ENCODE measurements at places on chromosomes 13 and 19.

GRCh38 chr13:19362946-19363510 is 181.4 kb upstream of the TUBA3C start:
- no peak for DNase-seq

DNA sequence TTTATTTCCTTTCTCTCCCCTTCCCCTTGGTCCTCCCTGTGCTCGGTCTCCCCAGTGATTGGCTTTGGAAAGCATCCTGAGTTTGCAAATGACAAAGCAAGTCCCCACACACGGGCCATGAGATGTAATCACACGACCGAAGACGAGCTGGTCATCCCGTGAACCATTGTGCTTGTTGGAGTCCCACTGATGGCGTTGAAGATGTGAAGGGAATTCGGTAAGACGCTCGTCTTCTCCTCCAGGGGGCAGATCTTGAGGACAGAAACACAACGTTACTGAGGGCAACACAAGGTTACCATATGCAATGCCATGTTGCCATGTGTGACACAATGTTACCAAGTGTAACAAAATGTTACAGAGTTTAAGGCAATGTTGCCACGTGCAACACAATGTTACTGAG is 42.0 kb upstream of the SLC15A1 start:
- DNase-seq, result no peak

DNA sequence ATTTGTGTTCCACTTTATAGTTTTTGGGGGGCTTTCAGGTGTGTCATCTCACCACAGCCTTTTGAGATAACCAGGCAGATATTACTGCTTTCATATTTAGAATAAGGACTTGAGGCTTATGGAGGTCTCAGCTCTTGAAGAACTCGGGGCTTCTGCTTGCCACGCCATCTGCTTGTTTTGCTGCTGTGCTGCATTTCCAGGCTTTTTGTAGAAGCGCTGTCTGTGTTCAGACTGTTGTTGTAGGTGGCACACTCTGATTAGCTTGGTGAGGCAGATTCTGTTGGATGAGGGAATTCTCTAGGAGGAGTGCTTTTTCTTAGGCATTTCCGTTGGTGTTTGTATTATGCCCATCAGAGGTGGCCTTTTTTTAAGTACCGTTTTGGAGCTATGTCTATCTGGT is 57.2 kb downstream of the WASF3 start:
- no peak for DNase-seq

- DNase-seq, result no peak
Observed at GRCh38 chr13:91292630-91293221, 54.8 kb upstream of the MIR17HG start.

DNA sequence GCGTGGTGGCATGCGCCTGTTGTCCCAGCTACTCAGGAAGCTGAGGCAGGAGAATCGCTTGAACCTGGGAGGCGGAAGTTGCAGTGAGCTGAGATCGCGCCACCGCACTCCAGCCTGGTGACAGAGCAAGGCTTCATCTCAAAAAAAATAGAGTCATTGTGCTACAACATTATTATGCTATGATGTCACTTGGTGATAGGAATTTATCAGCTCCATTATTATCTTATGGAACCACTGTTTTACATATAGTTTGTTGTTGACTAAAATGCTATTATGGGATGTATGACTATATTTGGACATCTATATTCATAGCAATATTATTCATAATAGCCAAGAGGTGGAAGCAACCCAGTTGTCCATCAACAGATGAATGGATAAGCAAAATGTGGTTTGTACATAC is 26.4 kb upstream of the SLC7A1 start:
- DNase-seq, result no peak

- no peak for DNase-seq
Observed at GRCh38 chr13:36084131-36084530, 47.1 kb downstream of the DCLK1 start.

- no peak for DNase-seq
Observed at GRCh38 chr19:35592226-35592625, 6.3 kb downstream of the PMIS2 start.

DNA sequence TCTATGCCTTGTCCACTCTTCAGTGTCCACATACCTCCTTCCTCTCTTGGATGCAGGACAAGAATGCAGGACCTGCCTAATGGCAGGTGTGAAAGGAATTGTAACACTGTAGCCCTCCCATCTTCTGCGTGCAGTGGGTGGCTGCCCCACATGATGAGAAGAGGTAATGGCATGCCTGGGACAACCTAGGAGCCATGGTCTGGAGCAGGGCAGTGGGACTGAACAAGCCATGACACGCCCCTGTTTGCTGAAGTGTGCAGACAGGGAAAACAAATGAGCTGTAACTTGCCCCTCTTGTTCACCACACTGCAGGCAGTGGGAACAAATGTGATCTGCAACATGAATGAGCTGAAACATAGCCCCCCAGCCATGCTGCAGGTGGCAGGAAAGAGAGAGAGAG is 192.2 kb downstream of the PCDH17 start:
- DNase-seq, result no peak

GRCh38 chr13:50709058-50709457 is 134.4 kb downstream of the DLEU7 start:
- no peak for DNase-seq

- DNase-seq, result peak; percentile 28
Observed at GRCh38 chr13:112968910-112969691, at the start of gene MCF2L. Gene MCF2L, plus strand, starts transcription at chr13:112969214. Its CDS starts 166 bp downstream, at chr13:112969380.

- DNase-seq, result no peak
Observed at GRCh38 chr19:48403606-48404005, 10.1 kb downstream of the GRIN2D start.

DNA sequence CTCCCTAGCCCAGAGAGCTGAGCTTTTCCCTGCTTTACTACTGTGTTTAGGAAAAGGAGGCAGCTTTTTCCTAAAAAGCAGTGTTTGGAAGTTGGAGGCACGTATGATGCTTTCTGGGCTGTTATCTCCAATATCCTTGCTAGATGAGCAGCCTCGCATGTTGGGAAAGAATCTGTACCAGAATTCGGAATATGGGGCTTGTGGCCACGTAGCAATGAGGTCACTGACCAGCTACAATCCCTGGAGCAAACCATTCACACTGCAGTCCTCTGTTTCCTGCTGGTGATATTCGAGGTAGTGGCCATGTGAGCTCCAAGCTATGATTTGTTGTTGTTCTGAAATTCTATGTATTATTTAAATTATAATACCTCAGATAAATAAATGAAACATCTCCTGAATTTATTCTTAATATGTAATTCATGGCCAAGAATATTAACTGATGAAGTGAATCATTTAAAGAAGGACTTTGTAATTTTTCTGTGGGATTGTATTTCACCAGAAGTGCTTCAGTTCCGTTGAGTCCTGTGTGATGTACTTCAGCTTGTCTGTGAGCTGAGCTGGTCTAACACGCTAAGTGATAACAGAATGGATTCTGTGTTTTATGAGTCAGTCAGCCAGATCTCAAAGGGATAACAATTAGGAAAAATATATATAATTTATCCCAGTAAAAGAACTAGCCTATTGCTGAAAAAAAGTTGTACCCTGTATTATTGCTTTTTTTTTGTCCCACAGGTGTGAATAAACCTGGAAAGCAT is 319.5 kb downstream of the SHISA2 start:
- DNase-seq, result no peak

GRCh38 chr19:10651851-10652250 is 2.3 kb upstream of the ILF3 start:
- DNase-seq, result no peak

- no peak for DNase-seq
Observed at GRCh38 chr13:25085125-25085742, 10.7 kb upstream of the PABPC3 start.

DNA sequence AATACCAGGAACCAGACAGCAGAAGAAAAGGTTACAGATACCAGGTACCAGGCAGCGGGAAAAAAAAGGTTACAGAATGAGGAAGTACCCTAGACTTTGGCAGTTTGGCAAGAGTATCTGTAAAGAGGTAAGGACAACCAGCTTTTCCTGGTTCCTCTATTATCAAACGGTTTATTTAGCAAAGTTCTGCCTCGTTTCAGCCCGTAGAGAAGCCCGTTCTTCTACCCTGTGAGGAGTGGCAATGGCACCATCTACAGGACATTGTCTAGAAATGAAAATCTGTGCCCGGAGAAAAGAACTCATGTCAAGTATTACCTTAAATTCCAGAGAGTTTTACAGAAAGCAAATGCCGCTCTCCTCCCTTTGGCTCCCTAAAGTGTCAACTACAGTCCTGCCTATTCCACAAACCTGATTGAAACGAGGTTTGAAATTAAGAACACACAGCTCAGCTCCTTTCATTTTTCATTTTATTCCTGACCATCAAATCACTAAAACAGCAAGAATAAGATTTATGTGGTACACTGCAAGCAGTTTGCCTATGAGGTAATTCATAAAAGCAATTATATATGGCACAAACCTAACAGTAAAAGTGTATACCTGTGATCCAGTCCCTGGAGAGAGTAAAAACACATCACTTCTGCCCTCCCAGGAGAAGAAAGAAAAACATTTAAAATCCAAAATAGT is 226.3 kb downstream of the SLC7A1 start:
- no peak for DNase-seq

GRCh38 chr13:71851498-71852409 is 15.2 kb downstream of the DACH1 start:
- DNase-seq, result no peak

- no peak for DNase-seq
Observed at GRCh38 chr13:54536112-54536511, 1507.5 kb downstream of the OLFM4 start.

GRCh38 chr19:51250786-51251467 is at the start of gene SIGLECL1:
Gene SIGLECL1, plus strand, starts transcription at chr19:51251080. Its CDS starts 12,993 bp downstream, at chr19:51264073.
- DNase-seq, result no peak

- no peak for DNase-seq
Observed at GRCh38 chr19:38784224-38784623, 4.8 kb upstream of the LGALS7B start.

DNA sequence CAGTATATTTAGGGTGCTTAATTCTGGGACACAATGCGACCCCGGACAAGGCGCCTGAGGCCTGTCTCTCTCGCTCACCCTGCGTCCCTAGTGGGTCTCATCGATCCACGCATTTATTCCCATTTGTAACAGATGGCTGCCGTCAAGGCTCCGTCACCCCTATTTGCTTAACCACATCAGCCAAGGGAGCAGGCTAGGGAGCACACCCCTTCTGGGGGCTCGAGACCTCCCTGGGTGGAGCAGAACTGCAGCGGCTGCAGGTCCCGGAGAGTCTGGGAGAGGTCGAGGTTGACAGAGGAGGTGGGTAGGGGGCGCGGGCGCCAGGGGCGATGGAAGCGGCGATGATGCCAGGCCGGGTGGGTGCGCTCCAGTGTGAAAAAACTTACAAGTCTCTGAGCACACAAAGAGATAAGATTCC is 507 bp downstream of the ALG5 start:
- DNase-seq, result peak; percentile 21

DNA sequence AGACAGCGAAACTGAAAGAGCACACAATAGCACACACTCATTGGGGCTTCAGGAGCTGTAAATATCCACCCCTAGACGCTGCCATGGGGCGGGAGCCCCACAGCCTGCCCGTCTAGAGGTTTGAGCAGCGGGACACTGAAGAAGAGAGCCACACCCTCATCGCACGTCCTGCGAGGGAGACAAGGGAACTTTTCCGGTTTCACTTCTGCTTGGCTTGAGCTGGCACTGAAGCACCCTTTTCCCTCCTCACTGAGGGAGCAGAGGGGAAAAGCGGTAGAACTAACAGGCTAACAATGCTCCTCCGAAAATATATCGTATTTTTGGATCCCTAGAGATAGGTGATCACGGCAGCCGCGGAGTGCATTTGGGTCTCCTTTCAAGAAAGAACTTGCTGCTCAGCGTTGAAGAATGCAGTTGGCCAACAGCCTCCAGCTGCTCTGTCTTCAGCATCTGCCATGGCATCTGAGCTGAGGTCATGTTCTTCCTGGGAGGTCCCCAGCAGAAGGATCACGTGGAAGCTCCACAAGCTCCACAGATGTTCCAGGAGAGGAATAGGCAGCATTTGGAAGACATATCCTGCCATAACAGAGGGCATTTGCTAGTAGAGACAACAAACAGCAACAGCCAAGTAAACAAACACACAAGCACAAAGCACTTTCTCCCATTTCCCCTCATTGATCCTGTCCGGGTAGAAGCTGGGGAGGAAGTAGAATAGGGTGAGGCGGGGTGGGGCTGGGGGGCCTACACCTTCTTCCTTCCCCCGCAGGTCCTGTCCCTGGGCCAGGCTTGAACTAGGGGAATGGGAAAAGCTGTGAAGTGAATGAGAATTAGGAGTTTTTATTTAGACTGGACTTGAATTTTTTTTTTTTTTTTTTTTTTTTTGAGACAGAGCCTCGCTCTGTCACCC is 44.8 kb upstream of the ALOX5AP start:
- no peak for DNase-seq

DNA sequence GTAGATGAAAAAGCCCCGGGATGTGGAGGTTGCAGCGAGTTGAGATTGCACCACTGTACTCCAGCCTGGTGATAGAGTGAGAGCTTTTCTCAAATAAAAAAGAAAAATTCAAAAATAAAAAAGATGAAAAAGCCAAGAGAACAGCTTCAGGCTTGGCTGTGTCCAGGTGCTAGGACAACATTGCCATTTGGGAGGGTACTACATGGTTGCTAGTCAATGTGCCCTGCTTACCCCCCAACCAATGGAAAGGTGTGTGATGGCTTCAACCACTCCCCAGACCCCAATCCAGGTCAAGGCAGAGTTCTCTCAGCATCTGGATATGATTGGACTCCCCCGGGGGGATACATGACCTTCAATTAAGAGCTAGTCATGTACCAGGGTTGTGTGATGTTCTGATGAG is 2.3 kb upstream of the ANKLE1 start:
- DNase-seq, result no peak

DNA sequence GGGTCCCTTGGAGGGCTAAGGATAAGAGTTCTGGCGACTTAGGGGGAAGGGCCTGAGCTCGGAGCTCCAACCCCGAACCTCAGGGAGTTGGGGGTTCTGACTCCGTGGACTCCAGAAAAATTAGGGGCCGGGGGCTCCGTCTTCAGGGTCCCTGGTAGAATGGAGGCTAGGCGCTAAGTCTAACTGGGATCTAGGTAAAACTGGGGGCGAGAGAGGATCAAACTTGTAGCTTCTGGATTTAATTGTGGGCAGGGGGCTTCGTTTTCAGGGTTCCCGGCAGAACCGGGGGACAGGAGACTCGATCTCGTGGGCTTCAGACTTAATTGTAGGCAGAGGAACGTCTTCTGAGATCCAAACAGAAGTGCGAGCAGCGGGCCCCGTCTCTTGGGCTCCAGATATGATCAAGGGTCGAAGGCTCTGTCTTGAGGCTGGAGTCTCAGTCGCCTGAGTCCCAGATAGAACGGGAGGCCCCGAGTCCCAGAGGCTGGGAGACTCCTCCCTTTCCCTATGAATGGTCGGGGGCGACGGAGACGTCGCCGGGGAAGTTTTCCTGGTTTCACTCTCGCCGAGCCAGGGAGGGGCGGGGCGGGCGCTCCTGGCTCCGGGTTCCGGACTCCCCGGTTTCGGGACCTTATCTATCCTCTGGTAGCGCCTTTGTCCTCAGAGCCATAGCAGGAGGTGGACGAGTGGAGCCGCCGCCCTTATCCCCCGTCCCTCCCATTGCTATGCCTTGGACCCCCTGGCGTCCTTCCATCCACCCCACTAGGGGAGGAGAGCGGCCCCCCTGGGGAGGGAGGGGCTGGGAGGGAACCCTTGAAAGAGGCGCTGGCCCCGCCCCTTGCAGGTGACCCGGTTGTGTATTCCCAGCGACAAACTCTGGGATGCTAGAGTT is 1.3 kb downstream of the NECTIN2 start:
- no peak for DNase-seq

GRCh38 chr19:52778811-52779210 is 7.8 kb downstream of the ZNF600 start:
- no peak for DNase-seq

- no peak for DNase-seq
Observed at GRCh38 chr13:52053460-52053859, 29.0 kb downstream of the UTP14C start.
